ENCODE measurements at places on chromosomes 16 and 17.
A peak's percentile ranks its signal among the peaks of the same experiment; 100 is the strongest.

DNA sequence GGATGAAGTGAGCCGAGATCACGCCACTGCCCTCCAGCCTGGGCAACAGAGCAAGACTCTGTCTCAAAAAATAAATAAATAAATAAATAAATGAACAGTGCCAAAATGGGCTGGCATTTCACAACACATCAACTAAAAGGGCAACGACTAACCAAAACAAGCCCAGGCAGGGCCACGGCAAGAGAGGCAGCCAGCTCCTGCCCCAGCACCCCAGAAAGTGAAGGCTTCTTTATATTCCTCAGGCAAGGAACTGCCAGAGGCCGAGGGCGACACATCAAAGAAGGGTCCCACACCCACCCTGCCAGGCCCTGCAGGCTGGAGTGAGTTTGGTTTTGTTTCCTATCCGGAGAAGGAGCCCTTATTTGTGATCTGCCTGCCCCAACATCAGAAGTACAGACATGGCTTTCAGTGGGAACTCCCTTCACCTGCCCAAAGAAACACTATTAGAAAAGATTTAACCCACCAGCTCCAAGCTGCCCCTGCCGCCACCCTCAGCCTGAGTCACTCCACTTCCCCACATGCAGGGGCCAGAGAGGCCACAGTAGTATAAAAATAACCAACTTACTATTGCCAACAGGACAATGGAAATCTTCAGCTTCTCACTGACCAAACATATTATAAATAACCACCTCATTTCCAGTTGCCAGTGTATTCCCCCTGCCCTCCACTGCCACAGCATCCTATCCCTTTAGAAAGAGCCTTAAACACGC, 8.0 kb downstream of the FBXO31 start:
- DNase-seq: no peak

DNA sequence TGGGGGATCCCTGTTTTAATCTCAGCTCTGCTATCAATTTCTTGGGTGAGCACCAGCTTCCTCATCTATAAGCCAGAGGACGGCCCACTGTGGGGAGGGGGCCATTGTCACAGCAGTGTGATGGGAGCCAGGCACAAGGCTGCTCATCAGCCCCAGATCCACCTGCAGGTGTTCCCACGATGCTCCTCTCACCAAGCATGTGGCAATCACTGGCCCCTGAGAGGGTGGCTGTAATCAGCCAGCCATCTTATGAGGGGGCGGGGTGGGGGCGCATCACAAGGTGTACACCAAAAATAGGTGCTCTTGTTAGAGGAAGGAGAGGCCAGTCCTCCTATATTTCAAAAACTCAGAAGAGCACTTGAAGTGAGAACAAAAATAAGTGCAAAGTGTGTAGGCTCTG, 31.2 kb downstream of the HNF1B start:
- DNase-seq: no peak

- DNase-seq: no peak
Measured at GRCh38 chr16:56985288-56985961, 3.9 kb upstream of the NLRC5 start.

- DNase-seq: peak; percentile 13
Measured at GRCh38 chr17:28643983-28644786, 773 bp downstream of the BLTP2 start.

- DNase-seq: no peak
Measured at GRCh38 chr16:52398491-52398960, 148.4 kb downstream of the TOX3 start.

- no peak for DNase-seq
Measured at GRCh38 chr16:2614761-2615191, 67.5 kb upstream of the KCTD5 start.

DNA sequence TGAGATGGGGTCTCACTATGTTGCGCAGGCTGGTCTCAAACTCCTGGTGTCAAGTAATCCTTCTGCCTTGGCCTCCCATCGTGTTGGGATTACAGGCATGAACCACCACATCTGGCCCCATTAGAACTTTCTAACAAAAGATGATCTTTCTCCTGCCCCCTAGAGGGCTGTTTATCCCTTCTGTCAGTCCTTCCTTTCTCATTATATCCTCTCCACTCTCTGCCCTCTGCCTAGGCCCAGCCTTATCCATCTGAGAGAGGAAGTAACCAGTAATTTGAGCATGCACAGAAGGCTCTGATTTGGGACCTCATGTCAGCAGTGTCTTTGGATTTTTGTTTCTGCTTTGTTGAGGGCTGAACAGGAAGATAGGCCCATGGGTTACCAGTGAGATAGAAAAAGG, 4.4 kb upstream of the DHX40 start:
- DNase-seq: no peak

Measured in CD8-positive, alpha-beta memory T cell (primary cell).